ENCODE measurements at places on chromosomes 5 and 9.

GRCh38 chr5:148823871-148824270, 2.5 kb upstream of the ADRB2 start:
- DNase-seq = no peak

DNA sequence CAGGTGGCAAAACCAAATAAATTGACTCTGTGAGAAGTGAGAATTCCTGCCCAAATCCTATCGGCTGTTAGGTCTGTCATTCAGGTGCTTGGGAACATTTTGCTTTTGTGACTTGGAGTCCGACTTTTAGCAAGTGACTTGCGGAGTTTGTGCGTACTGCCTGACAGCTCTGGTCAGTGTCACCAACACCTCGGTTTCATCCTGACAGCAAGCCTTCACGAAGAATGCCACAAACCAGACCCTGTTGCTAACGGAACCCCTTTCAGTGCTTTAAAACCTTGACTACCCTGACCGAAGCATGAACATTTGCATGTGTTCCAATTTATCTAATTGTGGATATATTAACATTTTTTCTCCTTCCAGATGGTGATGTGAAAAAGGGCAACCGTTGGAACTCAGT, 26.5 kb downstream of the LIX1 start:
- no peak for DNase-seq

DNA sequence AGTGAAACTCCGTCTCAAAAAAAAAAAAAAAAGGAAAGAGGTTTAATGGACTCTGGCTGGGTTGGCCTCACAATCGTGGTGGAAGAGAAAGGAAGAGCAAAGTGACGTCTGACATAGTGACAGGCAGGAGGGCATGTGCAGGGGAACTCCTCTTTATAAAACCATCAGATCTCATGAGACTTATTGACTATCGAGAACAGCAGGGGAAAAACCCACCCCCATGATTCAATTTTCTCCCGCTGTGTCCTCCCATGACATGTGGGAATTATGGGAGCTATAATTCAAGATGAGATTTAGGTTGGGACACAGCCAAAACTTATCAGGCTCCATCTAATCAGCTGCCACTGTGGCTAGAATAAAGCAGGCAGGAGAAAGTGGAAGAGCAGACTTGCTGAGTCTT, 610.4 kb upstream of the NUDT12 start:
- DNase-seq = no peak

- DNase-seq = peak; percentile 20
Measured at GRCh38 chr5:102539562-102539961, 40.8 kb upstream of the SLCO6A1 start.
